ENCODE measurements at places on chromosomes 7 and 10.

GRCh38 chr7:34848670-34849069, 188.6 kb downstream of the DPY19L1 start:
- DNase-seq: no peak

DNA sequence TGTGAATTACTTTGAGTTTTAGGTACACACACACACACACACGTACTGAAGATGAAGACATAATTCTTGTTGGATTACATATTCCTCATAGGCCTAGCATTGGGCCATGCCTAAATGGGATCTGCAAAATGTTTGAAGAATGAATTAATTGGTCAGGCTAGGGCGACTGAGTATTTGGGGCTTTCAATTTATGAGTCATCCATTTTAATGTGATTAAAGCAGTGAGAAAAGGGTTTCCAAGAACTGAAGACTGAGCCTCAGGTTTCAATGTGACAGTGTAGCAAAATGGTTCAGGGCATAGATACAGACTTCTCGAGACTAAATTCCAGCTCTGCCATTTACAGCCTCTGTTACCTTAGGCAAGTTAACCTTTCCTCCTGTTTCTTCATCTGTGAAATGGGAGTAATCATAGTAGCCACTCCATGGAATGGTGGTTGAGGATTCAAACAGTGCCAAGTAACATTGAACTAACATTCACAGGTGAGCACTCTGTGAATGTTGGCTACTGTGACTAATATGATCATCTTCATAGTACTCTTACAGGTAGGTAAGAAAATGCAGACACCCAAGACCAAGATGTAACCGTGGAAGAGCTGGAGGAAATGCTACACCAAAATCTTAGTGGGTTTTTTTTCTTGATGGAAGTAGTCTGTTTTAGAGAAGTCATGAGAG, 7.6 kb downstream of the BPGM start:
- no peak for DNase-seq

DNA sequence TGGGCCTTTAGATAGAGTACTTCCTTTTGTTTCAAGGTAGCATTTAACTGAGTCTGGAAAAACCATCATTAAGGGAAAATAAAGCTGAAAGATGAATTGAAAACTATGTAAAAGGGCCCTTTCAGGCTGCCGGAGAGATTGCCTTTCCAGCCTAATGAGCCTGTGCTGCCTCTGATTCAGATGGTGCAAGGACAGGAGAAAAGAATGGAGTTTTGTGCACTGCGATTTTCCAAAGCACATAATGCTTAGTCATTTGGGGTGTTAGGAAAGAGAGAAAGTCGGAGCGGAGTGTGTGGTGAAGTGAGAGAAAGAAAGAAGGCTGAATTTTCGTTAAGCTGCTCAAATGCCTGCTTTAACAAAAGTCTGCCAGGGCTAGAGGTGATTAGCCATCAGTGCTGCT, 259.7 kb downstream of the PAXIP1 start:
- no peak for DNase-seq

GRCh38 chr7:54788664-54789063, 29.7 kb upstream of the SEC61G start:
- DNase-seq: no peak

- DNase-seq: peak; percentile 4
Observed at GRCh38 chr7:35652124-35652523, 42.8 kb downstream of the HERPUD2 start.

DNA sequence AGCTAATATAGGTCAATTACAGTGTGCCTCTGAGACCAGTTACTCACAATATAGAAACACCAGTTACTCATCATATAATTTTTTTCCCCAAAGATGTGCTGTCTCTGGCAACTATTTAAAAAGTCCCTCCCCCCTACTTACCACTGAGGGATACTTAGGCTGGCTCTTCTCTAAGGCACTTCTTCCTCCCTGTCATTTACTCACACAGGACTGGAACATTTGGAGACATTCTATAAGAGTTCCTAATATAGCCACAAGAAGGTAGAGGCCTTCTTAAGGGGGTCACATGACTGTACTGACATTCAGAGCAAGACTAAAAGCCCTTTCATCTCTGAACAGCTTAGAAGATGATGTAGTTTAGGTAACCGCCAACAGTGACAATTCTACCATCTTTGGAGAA, 44.4 kb upstream of the SLIT1 start:
- DNase-seq: no peak

DNA sequence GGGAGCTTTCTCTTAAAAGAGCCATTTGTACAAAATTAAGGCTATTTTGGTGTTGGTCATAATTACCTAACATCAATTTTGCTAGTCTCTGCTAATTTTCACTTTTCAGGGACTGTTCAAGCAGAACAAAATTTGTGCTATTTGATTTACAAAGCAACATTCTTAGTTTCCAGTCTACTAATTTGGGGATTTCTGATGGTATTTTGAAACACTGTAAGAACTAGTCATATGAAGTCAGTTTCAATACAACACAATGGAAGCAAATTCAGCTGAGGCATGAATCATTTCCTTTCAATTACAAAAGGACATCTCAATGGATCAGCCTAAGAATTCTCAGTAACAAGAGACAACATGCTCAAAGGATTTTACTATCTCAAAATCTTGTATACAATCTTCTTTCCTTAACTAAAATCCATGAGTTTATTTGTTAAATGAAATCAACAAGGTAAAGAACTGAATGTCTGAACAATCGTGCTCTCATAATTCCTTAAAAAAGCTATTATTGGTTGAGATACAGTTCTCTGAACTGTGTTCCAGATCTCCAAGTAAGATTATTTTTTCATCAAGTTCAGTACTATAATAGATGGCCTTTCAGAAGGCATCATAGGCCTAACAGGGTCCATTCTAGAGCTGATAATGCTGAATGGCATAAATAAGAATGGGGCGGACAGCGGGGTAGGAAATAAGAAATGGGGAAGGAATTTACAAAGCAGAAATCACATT, 144.6 kb downstream of the NRCAM start:
- no peak for DNase-seq

DNA sequence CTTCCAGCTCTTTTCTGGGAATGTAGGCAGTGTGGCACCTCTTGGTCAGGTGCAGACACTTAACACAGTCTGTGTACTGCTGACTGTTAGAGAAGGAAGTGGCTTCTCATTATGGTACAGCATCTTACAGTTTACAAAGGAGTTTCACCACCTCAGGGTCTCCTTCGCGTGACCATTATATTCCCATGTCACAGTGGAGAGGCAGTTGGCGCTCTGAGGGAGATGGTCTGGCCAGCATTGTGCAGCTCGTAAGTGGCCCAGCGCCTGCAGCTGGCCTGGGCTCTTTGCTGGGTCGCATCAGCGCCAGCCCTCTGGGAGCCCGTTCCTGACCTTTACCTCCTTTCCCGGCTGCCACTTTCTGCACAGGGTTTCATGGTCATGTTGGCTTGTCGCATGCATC, 15.4 kb downstream of the TSPAN15 start:
- DNase-seq: no peak

GRCh38 chr7:1043552-1044188, 676 bp upstream of the GPR146 start:
- no peak for DNase-seq

DNA sequence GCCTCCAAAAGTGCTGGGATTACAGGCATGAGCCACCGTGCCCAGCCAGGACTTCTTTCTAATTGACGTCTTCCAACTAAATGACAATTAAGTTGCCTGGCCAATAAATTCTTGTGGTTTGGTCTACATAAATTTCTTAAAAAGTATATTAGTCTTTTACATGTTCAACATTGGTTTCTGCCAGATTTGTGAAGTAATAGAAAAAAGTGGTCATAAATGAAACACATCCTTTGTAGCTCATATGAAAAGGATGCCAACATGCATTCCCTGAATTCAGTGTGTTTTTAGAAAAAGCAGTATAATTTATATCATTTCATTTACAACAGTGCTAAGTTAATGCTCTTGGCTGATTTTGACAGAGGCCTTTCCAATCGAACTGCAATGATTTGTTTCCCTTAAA, 215.0 kb downstream of the TAX1BP1 start:
- no peak for DNase-seq

DNA sequence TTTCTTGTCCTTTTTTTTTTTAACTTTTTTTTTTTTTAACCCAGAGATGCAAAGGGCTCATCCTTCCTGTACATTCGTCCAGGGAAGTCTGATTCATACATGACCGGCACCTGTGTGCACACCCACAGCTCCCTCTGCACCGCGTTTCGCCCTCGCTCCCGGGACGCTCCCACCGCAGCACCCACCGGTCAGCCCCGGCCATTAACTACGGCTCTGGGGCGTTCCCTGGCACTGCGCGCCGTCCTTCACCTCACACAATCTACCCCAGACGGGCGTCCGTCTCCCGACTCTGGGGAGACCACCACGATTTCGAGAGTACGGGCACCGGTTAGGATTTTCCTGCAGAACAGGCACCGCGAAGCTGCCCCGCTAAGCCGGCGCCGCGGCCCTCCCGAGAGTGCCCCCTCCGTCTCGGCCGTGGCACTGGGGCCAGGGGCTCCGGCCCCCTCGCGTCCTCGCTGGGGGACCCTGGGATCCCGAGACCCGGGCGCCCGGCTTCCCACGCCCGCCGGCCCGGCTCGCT, 452 bp downstream of the ATE1 start:
- DNase-seq: peak; percentile 15

GRCh38 chr10:115968236-115968635, 304.8 kb downstream of the GFRA1 start:
- DNase-seq: no peak

DNA sequence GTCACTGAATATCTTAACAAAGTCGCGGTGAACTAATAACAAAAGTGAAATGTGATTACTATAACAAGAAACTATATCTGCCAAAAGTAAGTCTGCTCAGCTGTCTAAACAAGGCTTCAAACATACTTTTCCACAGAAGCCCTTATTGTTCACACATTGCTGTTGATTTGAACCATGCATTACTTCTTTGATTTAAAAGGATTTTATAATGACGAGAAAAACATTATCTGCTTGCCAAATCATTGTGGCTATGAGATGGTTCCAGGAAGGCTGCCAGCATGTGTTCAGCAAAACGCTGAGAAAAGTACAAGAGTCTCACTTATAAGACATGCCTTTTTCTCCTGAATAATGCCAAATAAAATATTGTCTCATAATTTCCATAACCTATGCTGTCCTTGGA, 24.4 kb downstream of the RNF133 start:
- no peak for DNase-seq

DNA sequence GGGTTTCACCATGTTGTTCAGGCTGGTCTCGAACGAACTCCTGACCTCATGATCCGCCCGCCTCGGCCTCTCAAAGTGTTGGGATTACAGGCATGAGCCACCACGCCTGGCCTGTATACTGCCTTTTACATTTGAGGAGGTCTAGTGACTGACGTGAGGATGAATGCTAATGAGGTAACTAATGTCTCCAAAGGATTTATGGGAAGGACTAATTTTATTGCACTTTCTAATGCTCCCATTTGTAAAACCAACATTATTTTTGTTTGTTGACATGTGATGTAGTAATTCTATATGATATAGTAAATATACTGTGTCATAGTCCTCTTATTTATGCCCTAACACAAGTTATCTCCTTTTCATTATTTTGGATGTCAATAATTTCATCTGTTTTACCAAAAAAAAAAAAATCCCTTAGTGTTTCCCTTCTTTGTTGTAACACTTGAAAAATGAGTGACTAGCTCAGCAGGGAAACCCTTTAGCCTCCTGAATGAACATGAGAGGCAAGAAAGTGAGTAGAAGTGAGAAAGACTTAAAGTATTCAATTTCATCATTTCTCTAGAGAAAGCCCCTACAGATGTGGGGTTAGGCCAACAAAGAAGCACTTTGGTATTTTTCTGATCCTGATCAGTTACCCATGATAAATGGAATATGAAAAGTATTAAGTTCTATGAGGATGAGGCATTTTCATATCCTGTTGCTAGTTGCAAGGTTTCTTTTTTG, 596.9 kb upstream of the PCDH15 start:
- no peak for DNase-seq

- DNase-seq: no peak
Observed at GRCh38 chr10:17506856-17507471, 52.6 kb upstream of the ST8SIA6 start.

- DNase-seq: no peak
Observed at GRCh38 chr7:19213746-19214145, 68.5 kb upstream of the FERD3L start.

DNA sequence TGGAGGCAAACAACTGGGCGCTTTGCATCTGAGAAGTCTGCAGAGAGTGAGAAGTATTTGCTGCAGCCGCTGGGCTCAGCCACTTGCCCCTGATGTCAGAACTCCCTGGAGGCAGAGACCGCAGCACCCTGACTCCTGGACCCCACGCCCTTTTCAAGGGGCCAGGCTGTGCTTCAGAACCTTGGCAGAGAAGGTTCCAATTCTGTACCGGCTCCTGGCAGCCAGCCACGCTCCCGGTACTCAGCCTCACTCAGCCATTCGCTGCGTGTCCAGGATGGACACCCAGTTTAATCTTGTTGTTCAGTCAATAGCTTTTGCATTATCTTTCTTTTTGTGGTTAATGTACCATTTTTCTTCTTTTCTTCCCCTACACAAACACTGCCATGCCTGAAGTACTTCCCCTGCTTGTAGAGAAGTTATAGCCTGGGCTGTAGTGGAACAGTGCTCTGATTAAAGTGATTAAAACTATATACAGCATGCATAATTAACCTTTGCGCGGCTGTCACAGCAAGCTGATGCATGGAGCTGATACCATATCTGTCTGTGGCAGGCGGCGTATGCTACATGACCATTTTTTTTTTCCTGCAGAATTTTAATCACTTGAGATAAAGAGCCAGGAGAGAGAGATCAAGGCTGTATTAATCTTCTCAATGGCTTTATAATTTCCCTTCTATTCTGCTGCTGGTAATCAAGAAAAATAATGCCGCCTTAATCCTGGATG, 578.5 kb downstream of the SDK1 start:
- no peak for DNase-seq

- DNase-seq: no peak
Observed at GRCh38 chr10:49277973-49278372, 21.0 kb upstream of the C10orf71 start.

- no peak for DNase-seq
Observed at GRCh38 chr10:13857451-13857850, 270.7 kb downstream of the PRPF18 start.

GRCh38 chr10:131865223-131865917, 35.4 kb upstream of the PPP2R2D start:
- no peak for DNase-seq

GRCh38 chr10:29836396-29836795, 201.6 kb upstream of the SVIL start:
- DNase-seq: no peak

DNA sequence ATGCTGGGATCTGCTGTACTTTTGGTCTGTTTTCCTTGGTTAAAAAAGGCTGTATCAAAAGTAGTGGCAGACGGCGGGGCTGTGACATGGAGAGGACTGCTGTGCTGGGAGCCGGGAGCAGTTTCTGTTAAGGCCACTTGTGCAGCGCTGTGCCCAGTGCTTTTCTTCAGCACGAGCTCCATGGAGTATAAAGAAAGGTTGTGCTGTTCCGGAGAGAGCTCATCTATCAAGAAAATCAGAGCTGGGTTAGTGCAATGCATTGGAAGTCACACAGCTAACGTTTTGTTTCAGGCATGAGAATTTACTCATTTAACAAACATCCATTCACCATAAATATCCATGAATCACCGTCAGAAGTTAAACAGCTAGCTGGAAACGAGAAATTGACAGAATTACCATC, 62.0 kb downstream of the KIAA1549 start:
- no peak for DNase-seq

- DNase-seq: no peak
Observed at GRCh38 chr10:100642295-100642994, 102.9 kb upstream of the PAX2 start.

- DNase-seq: no peak
Observed at GRCh38 chr7:16455591-16455990, 9.9 kb downstream of the SOSTDC1 start.

GRCh38 chr10:46228563-46229071, 58.2 kb upstream of the ANTXRL start:
- DNase-seq: peak; percentile 12

Data from NK-92 treated with Interleukin-12 subunit alpha and Interleukin-12 subunit beta, amount 100 ng/mL, for 24 hours (cell line).